ENCODE measurements at places on chromosomes 4 and X. TPM values are rescaled to one million over a fixed set of nuclear protein-coding genes. Genes with fewer than 3 reads are reported as not detected.
A peak's percentile ranks its signal among the peaks of the same experiment; 100 is the strongest.

MSANTD1 gene
- 0.44 TPM for total RNA-seq

DNA sequence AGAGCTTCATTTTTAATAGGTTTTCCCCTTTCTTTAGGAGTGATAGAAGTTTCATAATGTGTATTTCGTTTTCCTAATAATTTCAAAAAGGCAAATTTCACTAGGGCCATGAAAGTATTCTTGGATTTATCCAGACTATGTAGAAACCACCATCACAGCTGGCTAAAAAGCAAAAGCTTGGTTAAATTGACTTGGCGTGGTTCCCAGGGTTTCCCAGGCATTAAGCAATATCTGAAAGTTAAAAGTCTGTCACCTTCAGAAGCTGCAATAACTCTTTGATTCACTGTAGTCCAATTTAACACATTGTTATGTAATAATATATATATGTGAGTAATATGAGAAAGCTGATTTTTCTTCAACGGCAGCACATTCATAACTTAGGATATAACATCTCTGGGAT is 38.3 kb downstream of the NDNF start:
- no peaks in the 10 kb centered on the region for H3K27me3 ChIP-seq
- no peak for DNase-seq
- no peak overlapping the region for H3K4me3 ChIP-seq
- no peaks in the 10 kb centered on the region for H3K36me3 ChIP-seq
- no peak overlapping the region for H3K27ac ChIP-seq
- no peaks in the 10 kb centered on the region for H3K4me1 ChIP-seq

IRS4 gene
- total RNA-seq: not detected

CTAG1A gene
- total RNA-seq: not detected

GRCh38 chr4:102196221-102196620 is 149.1 kb downstream of the SLC39A8 start:
- no peaks in the 10 kb centered on the region for H3K27me3 ChIP-seq
- no peaks in the 10 kb centered on the region for H3K36me3 ChIP-seq
- no peak for DNase-seq
- no peaks in the 10 kb centered on the region for H3K4me1 ChIP-seq
- H3K27ac ChIP-seq: no peak overlapping the region
- H3K4me3 ChIP-seq: no peak overlapping the region

DNA sequence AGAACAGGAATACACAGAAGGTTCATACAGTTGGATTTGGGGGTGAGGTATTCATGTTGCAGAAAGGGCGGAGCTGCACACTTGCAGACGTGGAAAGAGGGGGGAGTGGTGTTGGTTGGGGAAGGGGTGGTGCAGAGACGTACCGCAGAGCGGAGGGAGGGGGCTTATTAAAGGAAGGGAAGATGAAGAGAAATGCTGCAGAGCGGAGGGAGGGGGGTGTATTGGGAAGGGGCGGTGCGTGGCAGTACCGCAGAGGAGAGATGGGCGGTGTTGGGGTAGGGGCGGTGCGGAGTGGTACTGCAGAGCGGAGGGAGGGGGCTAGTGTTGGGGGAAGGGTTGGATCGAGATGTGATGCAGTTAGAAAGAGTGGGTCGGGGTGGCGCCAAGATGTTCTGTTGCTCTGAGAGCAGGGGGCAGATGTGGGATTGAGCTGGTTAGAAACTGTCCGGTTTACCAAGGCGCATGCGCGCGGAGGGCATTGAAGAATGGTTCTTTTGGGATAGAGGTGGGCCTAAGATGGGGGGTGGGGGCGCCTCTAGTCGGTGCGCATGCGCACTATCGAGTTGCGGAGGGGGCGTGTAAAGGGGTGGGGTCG is 900 bp downstream of the TRO start:
- no peaks in the 10 kb centered on the region for H3K27me3 ChIP-seq
- no peaks in the 10 kb centered on the region for H3K36me3 ChIP-seq
- peak; percentile 40 for DNase-seq
- peaks cover 6% of the 10 kb centered on the region for H3K4me1 ChIP-seq

DNA sequence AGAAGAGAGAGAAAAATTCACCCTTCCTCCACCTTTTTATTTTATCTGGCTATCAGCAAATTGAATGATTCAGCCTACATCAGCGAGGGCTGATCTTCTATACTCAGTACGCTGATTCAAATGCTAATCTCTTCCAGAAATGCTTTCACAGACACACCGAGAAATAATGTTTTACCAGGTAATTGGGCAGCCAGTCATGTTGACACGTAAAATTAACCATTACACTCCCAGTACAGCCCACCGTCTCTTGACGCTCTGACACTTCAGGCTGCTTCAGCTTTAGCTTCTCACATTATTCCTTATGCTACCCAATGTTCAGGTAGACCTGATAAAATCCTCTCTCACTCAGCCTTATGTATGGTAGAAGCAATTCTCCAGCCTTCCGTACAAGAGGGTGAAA is 835.2 kb upstream of the PCDH10 start:
- H3K36me3 ChIP-seq: no peaks in the 10 kb centered on the region
- H3K27ac ChIP-seq: no peak overlapping the region

All from left ventricle myocardium inferior (tissue), 1 donor.